ENCODE measurements at places on chromosomes 12 and 14.
A peak's percentile ranks its signal among the peaks of the same experiment; 100 is the strongest.

GRCh38 chr14:95489214-95490137, 27.0 kb downstream of the SYNE3 start:
- no peak for DNase-seq

GRCh38 chr12:11668611-11669010, 19.1 kb downstream of the ETV6 start:
- DNase-seq = no peak

GRCh38 chr12:47534695-47535094, 171.1 kb downstream of the RPAP3 start:
- no peak for DNase-seq

DNA sequence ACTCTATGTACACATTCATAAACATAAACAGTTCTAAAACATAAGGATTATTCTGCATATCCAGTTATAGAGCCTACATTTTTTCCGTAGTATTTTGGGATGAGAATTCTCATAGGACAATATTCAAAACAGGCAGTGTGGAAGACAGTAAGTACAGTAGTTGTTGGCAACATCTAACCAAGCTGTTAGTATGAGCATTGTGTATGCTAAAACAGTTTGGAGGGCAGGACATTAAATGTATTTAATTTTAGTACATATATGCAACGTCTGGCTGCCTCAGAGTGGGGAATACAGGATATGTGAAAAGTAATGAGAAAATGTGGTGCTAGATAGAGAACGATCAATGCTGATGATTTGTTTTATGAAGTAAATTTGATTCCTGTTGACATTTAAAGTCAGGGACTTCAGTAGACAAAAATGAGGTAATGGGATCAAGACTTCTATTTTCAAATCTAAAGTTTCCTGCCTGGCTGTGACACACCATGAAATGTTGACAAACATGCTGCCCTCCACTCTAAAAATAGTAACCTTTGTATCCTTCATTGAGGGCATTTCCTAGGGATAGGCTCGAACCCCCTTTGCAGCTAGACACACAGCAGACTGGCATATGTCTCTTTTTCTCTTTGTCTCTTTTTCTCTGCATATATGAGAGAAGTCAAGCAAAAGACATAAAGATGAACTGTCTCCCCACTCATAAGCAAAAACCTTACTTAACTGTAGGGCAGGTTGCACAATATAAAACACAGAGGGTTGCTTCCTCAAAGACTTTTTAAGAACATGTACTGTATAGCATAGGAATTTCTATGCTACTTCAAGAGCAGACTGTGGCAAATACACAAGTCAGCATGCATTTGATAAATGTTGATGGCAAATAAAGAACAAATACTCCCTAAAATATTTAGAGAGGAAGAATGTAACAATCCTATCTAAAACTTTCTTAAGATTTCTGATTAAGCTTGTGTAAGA, 75.5 kb upstream of the GTF2A1 start:
- DNase-seq = no peak

GRCh38 chr14:89524990-89525667, 108.1 kb upstream of the FOXN3 start:
- no peak for DNase-seq

DNA sequence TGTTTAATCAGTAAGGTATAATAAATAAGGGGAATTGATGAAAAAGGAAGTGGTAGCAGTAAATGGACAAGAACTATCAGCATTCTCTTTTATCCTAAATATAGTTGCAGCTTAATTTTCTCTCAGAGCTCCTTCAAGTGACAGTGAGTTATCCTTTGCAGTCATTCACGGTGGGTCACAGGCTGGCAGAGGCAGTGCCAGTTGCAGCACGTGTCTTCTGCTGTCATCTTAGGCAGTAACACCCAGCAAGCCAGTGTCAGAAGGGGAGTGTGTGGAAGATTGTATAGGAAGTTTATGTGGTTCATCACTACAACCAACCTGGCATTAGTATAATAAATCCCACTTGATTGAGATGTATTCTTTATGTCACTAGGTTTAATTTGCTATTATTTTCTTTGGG, 170.0 kb downstream of the CCDC91 start:
- no peak for DNase-seq

DNA sequence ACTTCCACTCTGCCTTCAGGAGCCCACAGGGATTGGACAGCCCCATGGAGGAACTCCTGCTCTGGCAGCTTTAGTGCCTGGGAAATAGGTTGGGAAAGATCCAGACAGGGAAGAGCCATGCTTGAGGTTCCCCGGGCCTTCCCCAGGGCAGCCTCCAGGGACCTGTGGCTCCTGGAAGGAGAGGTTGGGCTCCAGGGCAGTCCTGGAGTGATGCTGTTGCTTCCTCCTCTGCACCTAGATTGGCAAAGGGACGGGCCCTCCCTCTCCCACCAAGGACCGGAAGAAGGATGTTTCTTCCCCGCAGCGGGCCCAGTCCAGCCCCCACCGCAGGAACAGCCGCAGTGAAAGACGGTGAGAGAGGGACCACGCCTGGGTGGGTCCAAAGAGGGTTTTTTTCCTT, 16.5 kb downstream of the VASH1 start:
- no peak for DNase-seq

- no peak for DNase-seq
Observed at GRCh38 chr14:60153991-60154390, 11.2 kb downstream of the DHRS7 start.

DNA sequence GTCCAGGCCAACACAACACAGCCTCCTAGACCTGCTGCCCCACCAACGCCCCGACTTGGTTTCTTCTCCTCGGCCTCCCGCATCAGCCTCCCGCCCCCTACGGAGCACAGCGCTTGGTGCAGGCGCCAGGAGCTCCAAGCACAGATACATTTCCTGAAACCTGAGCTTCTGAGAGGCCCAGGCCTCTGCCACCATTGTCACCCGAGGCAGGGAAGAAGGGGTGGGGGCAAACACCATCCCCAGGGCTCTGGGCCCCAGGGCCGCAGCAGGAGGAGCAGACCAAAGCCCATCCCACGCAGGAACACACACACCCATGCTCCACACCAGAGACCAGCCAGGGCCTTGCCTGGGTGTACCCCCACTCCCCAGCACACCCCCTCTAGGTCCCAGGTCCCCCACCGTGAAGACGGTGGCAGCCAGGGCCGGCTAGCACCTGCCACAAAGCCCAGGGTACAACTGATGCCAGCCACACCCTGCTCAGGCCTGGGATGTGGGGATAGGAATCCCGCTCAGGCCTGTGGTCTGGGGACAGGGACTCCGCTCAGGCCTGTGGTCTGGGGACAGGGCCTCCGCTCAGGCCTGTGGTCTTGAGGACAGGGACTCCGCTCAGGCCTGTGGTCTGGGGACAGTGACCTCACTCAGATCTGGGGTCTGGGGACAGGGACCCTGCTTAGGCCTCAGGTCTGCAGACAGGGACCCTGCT, 5.4 kb downstream of the JAG2 start:
- no peak for DNase-seq

- peak; percentile 50 for DNase-seq
Observed at GRCh38 chr12:69059465-69060457, 126.8 kb upstream of the CPM start.

- peak; percentile 44 for DNase-seq
Observed at GRCh38 chr12:111368291-111368787, 556 bp downstream of the PHETA1 start.

DNA sequence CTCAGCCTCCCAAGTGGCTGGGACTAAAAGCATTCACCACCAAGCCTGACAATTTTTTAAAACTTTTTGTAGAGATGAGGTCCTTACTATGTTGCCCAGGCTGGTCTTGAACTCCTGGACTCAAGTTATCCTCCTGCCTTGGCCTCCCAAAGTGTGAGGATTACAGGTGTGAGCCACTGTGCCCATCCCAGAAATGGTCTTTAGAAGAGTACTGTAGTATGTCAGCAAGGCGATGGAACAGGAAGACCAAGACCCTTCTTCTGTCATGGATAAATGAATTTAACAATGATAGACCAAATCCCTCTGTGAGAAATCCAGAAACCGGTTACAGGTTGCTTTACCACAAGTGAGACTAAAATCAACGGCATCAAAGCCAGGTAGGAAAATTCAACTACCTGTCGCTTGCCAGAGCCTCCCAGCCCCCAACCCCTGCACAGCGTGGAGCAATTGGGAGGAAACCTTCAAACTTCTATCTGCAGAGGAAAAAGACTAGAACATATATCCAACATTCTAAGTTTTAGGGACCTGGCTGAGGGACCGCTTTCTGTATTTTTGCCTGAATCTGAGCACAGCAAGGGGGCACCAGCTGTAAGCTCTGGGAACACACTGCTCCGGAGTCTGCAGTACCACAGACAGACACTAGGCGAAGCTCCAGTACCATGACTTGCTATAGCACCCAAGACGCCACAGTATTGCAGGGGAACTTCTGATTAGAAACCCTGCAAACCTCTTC, 51.3 kb downstream of the CPSF6 start:
- peak; percentile 76 for DNase-seq
